ENCODE measurements at places on chromosomes 3 and 15.

DNA sequence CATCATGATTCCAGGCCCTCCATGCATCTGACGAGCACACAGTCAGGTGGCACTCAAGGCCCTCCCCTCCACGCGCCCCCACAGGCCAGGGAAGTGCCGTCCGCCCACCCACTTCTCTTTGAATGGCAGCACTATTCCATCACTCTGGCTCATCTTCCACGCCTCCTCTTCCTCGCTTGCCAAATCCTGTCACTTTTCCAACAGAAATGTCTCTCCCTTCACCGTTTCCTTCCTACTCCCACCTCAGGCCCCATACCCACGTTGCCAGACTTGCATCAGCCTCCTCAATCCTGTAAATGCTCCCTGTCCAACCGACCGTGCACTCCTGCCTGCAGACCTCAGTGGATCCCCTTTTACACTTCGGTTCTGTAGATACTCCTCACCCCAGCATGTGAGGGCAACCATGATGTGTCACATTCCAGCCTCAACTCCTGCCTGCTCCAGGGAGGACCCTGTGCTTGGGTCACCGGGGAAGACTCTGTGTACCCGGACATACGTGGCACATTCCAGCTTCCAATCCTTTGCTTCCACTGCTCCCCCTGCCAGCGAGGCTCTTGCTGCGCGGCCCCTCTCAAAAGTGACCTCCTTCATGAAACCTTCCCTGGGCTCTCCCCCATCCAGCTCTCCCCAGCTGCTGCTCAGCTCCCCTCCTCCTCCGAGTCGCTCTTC, 29.6 kb downstream of the ADCY5 start:
- H3K27ac ChIP-seq: no peak overlapping the region
- no peaks in the 10 kb centered on the region for H3K36me3 ChIP-seq
- no peaks in the 10 kb centered on the region for H3K27me3 ChIP-seq
- no peak overlapping the region for H3K4me3 ChIP-seq

DNA sequence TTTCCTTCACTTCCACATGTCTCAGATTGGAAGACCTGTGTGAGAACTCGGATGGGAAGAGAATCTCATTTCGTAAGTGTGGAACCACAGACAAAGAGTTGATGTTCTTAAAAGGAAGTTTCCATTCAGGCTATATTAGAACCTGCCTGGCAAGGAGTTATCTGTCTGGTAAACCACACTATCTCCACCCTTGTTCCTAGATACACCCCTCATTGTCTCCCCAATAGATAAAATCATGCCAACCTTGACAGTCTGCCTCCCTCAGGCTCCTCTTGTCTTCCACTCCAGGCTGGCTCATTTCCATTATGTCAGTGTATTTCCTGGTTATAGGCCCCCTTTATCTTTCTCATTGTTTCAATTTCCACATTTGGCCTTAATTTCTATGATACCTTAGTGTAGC, 89.2 kb downstream of the TMEM108 start:
- DNase-seq: no peak
- no peaks in the 10 kb centered on the region for H3K4me1 ChIP-seq
- no peaks in the 10 kb centered on the region for H3K36me3 ChIP-seq
- H3K27me3 ChIP-seq: peaks cover 2% of the 10 kb centered on the region

- H3K4me3 ChIP-seq: no peak overlapping the region
- H3K4me1 ChIP-seq: peaks cover 24% of the 10 kb centered on the region
- DNase-seq: peak; percentile 48
- peaks cover 3% of the 10 kb centered on the region for H3K27me3 ChIP-seq
- H3K27ac ChIP-seq: no peak overlapping the region
- peaks cover 43% of the 10 kb centered on the region for H3K36me3 ChIP-seq
These were observed 39.4 kb upstream of the CCR2 start for GRCh38 chr3:46314517-46314916.

GRCh38 chr15:39030291-39031070, 465.9 kb upstream of the RASGRP1 start:
- H3K4me3 ChIP-seq: no peak overlapping the region
- no peak overlapping the region for H3K27ac ChIP-seq
- peaks cover 9% of the 10 kb centered on the region for H3K27me3 ChIP-seq
- H3K36me3 ChIP-seq: no peaks in the 10 kb centered on the region
- no peak for DNase-seq

GRCh38 chr15:28109626-28110455, 10.7 kb upstream of the OCA2 start:
- H3K4me1 ChIP-seq: peaks cover 16% of the 10 kb centered on the region
- peaks cover 18% of the 10 kb centered on the region for H3K27me3 ChIP-seq
- no peak overlapping the region for H3K4me3 ChIP-seq
- no peak for DNase-seq

DNA sequence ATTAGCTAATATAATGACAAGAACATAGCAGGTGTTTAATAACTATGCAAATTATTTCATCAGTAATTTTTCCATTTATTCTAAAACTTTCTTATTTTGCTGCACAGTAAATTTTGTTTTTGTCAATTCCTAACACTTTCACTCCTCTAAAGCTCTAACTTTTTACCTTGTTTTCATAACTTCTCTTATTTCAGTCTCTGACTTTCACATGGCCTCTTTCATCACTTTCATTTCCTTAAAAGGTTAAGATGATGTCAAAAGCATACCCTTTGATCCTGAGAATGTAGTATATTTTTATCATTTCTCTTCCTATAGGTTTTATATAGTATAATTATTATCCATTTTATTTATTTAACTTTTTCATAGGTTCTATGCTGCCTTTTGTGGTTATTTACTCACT, 1325.8 kb upstream of the ALCAM start:
- H3K27me3 ChIP-seq: no peaks in the 10 kb centered on the region
- no peak overlapping the region for H3K27ac ChIP-seq
- no peak for DNase-seq

Data from activated CD8-positive, alpha-beta T cell treated with anti-CD3 and anti-CD28 coated beads, Interleukin-2, amount 10 ng/mL, durations not matched to agents 7 days and 5 days (primary cell).